ENCODE measurements at places on chromosomes 6 and 20.

GRCh38 chr6:8539453-8539852 is 104.1 kb upstream of the SLC35B3 start:
- DNase-seq, result no peak

DNA sequence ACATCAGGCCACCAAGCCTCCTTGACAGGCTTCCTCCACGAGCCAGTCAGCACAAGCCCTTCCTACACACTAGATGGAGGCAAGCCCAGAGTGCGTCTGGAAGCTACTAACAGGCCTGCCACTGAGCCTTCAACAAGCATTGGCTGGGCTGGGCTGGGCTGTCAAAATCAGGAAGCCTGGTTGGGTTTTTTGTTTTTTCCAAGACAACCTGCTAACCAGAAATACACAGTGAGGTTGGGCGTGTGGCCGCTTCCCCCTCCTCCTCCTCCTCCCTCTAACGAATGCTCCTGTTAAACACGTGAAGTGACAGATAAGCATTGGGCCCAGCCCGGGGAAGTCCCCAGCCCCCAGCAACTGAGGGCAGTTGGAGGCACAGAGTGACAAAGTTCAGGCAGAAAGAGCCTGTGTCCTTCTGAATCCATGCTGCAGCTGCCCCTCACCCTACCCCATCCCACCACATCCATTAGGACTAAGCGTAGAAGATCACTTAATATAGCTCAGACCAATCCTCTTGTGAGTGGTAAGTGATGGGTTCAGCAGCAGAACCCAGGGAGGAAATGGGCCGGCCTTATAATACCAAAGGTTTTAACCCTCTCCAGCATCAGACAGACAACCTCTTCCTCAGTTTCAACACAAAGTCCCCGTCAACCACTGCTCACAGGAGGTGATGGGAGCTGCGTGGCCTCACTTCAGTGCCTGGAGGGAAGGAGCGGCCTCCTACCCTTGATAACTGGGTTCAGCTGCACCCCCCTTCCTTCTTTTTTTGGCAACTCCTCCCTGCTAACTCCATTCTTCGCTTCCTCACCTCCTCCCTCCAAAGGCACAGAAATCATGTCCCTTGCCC is 1.1 kb downstream of the NFATC2 start:
- peak; percentile 80 for DNase-seq

DNA sequence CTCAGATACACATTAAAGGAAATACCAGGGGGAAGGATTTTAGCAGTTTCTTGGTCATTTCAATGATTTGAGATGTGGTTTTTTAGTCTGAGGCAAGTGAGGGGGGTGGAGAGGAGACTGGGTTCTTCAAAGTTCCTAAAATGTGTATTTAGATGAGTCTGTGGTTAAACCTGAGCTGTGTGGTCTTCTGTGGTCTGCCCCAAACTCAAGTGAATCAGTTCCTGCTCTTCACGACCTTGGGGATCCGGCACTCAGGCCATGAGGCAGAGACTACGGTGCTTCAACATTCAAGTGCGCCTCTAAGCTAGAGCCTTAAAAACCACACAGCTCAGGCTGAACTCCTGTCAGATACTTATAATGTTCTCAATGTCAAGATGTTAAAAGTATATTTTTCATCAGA is 406.7 kb downstream of the LMBRD1 start:
- no peak for DNase-seq

GRCh38 chr6:96812077-96812703 is 25.1 kb downstream of the GPR63 start:
- no peak for DNase-seq

GRCh38 chr6:147653631-147654030 is 145.1 kb downstream of the SAMD5 start:
- no peak for DNase-seq

DNA sequence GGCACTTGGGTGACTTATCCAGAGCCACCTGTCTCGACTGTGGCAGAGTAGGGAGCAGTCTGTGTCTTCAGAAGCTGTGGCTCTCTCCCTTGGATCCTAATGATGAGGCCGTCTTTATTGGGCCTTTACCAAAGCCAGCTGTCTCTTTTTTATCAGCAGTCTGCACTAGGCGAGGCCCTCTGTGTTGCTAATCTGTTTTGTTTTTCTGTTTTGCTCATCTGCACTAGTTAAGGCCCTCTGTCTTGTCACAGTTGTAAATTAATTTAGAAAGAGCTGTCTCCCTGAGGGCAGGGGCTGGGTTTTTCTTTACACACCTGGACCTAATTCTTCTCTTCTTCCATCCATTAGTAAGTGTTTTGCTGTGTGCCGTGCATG is 45.0 kb downstream of the CDS2 start:
- DNase-seq, result no peak

GRCh38 chr6:31723245-31723979 is at the start of gene MPIG6B:
Gene MPIG6B, plus strand, starts transcription at chr6:31723373. Its CDS starts 11 bp downstream, at chr6:31723384.
- DNase-seq, result no peak

- DNase-seq, result no peak
These were observed 1.3 kb upstream of the UNC5CL start for GRCh38 chr6:41040101-41040939.

DNA sequence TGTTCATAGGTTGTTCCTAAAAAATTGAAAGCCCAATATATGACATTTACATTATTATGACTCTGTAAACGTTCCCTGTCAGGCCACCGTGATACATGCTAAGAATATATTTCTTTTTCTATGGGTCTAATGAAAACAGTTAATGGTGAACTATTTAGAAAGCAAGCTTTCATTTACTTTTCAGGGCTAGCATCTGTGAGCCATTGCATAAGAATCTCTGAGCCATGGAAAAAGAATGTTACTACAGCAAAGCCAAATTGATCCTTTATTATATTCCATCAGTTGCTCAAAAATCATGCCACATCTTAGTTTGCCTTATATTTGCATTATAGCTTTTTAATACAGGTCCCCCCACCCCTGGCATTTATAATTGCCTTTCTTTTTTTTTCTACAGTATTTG is 275.5 kb downstream of the ZFAND3 start:
- DNase-seq, result no peak

DNA sequence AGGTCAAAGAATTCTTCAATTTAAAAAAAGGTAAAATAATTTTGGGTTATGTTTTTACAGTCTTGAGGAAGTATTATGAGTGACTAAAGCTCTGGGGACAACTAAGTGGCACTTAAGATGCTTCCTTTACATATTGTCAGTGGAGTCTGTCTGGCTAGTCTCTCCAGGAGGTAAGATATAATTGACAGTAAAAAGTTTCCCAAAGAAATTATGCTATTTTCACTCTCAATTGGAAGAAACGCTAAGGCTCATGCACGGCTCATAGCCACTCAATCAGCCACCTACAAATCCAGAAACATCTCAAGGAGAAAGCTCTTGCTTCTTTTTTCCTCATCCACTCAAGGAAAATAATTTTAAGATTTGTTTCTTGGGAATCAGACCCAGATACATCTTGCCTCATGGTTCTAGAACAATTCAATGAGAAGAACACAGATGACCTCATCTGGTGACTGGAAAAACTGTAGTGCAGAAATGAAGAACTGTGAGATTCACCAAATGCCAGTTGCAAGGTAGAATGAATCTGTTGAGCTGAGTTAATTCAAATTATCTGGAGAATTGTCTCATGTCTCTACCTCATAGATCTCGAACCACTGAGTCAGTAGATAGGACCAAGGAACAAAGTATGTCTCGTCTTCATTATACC is 252.9 kb downstream of the TPBG start:
- DNase-seq, result no peak

DNA sequence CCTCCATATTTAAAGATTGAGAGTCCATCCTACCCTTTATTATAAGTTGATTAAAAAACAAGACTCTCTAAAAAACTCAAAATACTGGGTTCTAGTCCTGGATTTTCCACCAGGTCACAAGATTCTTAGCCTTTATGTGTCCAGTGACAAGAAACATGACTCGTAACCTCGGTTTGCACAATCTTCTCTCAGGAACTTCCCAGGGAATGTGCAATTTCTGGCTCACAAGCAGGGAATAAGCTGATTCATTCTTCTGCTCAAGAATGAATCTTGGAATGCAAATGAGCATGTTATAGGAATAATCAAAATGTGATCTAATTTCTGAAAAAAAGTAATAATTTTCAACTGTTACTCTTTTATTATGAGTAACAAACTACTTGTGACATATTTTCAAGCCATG is 45.1 kb downstream of the OGFRL1 start:
- no peak for DNase-seq

DNA sequence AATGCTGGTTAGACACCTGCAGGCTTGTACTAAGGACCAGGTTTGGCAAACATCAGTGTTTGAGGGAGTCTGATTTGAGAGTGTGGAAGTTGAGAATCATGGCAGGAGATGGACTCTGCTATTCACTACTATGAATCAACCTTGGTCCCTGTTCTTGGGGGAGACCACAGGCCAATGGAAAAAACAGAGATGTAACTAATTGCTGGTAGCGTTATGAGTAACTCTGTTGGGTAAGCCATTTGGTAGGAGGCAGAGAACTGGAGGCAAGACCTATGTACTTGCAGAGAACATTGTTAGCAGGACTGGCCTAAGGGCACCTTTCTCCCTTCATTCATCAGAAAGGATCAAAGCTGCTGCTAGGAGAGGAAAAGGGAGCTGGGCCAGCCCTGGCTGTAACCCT is 8.3 kb upstream of the WFDC2 start:
- DNase-seq, result no peak

GRCh38 chr20:61117725-61118124 is 134.3 kb upstream of the CDH4 start:
- no peak for DNase-seq

DNA sequence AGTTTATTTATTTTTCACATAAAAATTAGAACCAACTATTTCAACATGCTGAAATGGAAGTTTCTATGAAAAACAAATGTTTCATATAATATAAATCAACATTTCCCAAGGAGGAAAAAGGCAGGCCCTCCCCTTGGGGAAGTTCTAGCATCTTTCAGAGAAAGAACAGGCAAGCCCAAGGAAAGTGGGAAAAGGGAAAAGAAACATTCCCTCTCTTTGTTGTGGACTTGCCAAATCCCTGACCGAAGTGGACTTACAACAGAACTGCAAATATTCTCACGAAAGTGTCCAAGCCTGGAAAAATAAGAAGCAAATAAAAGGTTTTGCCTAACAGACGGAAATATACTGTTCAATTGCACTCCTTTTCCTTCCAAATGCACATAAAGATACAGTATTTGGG is 214.4 kb downstream of the ATXN1 start:
- no peak for DNase-seq

GRCh38 chr6:84002226-84002625 is 31.3 kb upstream of the MRAP2 start:
- no peak for DNase-seq

DNA sequence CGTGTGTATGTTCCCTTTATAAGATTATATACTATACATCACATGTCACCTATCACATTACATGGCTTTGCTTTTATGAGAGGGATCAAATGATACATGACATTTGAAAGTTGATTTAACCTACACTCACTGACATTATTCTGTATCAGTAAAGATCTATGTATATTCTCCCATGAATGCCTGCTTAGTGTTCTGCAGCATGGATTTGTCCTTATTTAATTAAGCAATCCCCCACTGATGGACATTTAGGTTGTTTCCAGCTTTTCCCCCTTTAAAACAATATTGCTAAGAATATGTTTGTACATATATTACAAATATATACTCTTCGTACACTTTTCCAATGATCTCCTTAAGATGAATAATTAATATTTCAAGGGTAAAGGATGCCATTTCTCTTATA is 297.4 kb downstream of the TFAP2C start:
- no peak for DNase-seq

GRCh38 chr20:43909720-43910119 is 4.9 kb upstream of the TOX2 start:
- no peak for DNase-seq

GRCh38 chr6:37106982-37107491 is 62.9 kb upstream of the PIM1 start:
- DNase-seq, result no peak

GRCh38 chr6:79946272-79947190 is 822 bp downstream of the ELOVL4 start:
- no peak for DNase-seq

GRCh38 chr6:56660381-56660730 is 17.7 kb upstream of the DST start:
- no peak for DNase-seq

DNA sequence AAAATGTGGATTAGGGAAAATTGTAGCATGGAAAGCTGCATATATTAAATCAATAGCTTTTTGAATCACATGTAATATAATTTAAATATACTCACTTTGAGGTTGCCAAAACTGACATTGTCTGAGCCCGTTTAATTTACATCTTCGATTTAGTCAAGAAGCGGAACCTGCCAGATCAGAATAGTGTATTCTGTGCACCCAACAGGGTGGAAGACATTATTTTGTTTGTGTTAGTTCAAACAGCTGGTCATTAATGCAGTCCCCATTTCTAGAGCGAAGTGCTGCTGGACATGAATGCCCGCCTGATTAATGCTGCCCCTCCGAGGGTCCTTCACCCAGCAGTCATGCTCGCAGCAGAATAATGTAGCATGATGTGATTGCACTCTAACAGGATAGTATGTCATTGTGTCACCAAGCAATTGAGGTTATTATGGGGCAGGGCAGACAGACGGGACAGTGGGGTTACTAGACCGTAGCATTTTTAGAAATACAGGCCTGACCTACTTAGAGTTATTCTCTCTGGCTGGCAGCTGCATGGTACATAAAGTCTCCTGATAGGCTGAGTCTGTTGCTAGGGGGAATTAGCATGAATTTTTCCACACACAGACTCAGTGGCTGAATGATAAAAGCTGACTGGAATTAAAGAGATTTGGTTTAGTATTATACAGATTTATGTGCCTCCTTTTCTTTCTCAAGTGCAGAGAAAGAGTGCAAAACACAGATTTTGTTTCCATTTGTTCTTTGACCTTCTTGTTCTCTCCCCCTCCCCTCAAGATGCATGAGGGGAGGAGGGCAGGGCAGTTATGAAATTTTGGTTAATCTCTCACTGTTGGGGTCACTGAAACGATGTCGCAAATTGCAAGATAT is 147.1 kb downstream of the PRL start:
- no peak for DNase-seq

- DNase-seq, result no peak
These were observed 199.3 kb downstream of the GJA10 start for GRCh38 chr6:90093558-90094073.

- no peak for DNase-seq
These were observed 23.6 kb upstream of the ECHDC1 start for GRCh38 chr6:127367023-127367375.

- DNase-seq, result no peak
These were observed 7.7 kb downstream of the ZNFX1 start for GRCh38 chr20:49270177-49270576.

GRCh38 chr6:28269492-28269891 is 2.5 kb downstream of the ZSCAN26 start:
- no peak for DNase-seq

DNA sequence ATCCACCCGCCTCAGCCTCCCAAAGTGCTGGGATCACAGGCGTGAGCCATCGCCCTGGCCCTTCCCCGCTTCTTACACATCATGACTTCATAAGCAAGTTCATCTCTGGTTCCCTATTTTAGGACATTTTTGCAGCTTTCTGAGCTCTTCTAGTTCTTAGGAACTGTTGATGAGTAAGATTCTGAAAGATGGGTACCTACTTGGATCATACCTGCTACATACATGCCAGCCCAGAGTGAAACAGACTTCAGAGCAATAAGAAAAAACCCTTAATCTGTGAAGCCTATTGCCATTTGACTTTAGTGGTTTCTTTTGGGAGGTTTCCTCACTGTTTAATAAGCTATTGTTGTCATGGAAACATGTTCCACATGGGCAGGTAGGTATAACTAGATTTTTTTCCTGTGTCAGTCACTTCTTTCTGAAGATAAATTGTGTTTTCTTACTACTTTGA is 27.9 kb upstream of the TMEM217 start:
- DNase-seq, result no peak

All from stimulated activated CD4-positive, alpha-beta T cell treated with anti-CD3 and anti-CD28 coated beads, TNF-alpha, amount 100 ng/mL, for 48 hours (primary cell).